ENCODE measurements at places on chromosomes 12 and 14.

GRCh38 chr14:92651106-92651757 is 97.2 kb downstream of the LGMN start:
- no peak for DNase-seq

- no peak for DNase-seq
Measured at GRCh38 chr12:112514456-112514855, 95.7 kb downstream of the PTPN11 start.

DNA sequence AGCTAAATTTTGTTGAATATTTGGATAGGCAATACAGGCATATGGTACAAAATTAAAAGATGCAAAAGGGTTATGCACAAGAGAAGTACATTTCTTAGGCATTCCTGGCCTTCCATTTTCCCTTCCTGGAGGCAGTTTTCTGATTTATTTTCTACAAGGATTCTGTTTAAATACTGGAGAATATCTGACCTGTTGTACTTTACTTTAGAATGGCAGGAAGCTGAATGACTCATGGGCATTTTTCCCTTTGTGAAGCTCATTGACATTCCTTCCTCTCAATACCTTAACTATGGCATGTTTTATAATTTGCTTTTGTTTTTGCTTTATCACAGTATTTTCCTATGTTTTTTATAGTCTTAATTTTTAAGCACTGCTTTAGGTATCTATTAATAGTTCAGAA is 62.7 kb downstream of the RCOR1 start:
- DNase-seq, result no peak

DNA sequence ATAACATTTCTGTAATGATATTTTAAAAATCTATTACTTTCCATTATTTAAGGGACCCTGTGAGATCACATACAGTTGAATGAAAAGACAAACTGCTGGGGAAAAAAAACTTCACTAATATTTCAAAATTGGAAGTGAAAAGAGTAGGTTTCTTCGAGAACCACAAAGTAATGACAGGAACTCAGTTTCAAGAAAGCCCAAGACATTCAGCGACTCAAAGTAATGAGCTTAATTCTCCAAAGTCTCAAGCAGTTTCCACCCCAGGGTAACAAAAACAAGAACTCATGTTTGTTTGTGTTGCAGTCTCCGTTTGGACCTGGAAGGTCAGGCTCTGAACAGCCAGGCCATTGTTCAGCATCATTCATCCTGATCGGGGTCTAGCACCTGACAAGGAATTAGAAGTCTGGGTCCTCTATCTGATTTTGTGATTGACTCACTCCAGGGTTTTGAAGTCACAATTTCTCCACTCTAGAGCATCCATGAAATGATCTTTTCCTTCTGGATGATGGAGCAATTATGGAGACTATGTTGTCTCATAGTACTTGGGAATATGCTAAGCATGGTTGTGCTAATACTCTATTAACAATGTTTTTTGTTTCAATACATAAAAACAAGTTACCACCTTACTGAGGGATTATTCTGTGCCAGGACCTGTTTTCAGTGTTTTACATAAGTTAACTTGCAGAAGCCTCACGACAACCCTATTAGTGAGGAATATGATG is 126.9 kb downstream of the SLC25A21 start:
- no peak for DNase-seq

- no peak for DNase-seq
Measured at GRCh38 chr12:65949009-65949623, 124.8 kb downstream of the HMGA2 start.

DNA sequence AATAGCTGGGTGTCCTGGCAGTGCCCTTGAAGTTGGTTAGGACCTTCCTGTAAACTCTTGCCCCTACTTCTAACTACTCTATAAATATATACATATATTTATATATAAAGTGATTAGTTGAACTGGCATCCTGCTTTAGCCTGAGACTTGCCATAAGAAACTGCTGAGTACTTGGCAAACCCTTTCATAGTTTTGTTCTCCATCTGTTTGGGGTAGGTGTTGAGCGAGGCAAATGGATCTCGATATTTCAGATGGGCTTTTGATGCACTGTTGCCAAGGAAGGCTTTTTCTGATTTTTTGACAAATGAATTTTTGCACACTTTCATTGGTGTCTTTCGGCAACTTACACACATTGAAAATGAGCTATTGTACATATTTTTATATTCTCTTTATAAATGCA is 10.4 kb downstream of the CALM1 start:
- DNase-seq, result no peak

DNA sequence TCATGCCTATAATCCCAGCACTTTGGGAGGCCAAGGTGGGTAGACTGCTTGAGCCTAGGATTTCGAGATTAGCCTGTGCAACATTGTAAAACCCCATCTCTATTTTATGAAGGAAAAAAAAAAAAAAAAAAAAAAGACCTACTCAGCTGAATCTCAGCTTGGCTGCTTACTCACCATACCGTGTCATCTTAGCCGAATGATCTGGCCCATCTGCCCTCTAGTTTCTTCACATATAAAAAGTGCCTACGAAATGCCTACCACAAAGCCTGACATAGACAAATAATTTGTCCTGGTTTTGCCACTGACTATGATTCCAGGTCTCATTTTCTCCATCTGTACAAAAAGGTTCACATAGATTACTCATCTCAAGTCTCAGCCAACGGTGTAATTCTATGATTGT is 10.1 kb downstream of the DIABLO start:
- no peak for DNase-seq

- DNase-seq, result no peak
Measured at GRCh38 chr14:75273272-75274049, 5.2 kb upstream of the FOS start.

- DNase-seq, result no peak
Measured at GRCh38 chr12:1353451-1353850, 240.9 kb downstream of the FBXL14 start.

DNA sequence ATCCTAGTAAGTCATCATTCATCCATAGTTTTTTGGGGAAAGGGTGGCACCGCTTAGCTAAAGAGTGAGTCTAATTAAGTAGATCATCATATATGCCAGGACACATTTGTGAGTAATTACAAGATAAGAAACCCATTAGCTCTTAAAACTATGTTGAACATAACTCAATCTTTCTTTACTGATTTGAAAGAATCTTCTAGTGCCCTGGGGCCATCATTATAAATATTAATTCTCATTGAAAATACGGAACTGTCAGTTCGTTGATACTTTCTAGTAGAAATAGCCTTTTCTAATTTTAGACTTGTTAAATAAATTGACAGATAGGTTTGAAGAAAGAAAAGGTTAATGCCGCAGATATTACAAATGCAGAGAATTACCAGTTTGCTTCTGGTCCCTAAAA is 312.6 kb downstream of the NELL2 start:
- DNase-seq, result no peak

GRCh38 chr14:44564908-44565307 is 57.8 kb upstream of the FSCB start:
- DNase-seq, result no peak

DNA sequence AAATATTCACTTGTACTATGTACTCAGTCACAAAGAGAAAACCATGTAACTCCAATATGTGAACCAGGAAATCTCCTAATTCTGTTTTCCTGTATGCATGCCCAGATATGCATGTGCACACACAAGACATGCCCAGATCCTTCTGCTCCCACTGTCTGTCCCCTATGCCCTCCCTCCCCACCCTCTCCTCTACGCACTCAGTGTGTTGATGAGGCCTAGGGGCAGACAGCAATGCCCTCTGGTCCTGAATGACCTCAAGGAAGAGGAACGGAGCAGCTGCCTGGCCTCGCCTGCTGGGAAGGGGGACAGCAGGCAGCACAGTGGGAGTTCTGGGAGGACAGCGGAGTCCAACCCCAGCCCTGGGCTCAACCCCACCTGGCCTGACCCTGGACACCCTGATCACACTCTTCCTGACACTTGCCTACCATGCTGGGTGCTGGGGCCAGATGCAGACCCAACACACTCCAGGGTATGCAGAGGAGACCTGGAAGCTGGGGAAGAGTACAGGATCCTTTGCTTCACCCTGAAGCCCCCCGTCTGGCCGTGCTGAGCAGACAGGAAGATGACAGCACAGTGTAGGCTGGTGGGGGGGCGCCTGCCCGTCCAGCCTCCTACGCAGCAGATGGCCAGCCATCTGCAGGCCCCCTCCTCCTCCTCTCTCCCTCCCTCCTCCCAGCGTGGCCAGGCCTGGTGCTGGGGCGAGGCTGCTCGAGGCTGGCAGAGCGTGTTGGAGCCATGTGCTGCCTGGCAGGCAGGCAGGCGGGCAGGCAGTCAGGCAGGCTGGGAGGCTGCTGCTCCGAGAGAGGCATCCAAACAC is 106.6 kb upstream of the NCOR2 start:
- no peak for DNase-seq

- DNase-seq, result no peak
Measured at GRCh38 chr12:70415987-70416386, 49.9 kb downstream of the KCNMB4 start.

DNA sequence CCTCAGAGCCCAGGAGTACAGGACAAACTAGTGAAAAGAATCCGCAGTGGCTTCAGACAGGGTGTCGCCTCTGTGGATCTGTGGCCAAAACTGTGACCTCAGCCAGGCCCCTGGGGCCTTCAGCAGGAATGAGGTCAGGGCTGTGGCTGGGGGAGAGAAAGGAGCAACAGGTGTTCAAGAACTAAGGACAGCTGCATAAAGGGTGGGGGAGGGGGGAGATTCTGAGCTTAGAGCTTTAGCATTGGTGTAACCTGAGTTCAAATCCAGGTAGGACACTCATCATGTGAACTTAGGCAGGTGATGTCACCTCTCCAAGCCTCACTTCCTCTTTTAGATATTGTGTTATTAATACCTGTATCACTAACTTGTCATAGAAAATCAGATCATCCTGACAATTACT is 40.9 kb upstream of the CORO1C start:
- DNase-seq, result no peak

DNA sequence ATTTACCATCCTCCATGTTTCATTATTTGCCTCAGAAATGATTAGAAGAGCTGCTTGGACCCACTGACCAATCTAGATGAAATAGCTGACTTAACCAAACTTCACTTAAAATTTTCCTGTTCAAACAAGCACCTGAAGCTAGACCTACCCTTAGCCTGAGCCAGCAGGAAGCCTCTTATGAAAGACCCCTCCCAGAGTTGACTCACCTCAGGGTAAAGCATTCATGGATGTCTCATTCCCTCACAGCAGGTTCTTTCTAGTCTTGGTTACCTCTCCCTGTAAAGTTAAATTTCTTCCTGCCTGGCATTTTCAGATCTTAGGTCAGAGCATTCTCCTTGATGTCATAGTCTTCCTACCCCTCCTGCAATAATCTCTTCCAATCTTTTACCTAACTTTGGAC is 1209.8 kb downstream of the FLRT2 start:
- DNase-seq, result no peak
